Heart left ventricle (tissue), 16 donors: ENCODE measurements at places on chromosomes 2 and 18. TPM values are rescaled to one million over a fixed set of nuclear protein-coding genes. Genes with fewer than 3 reads are reported as not detected.

Gene PRKD3
- total RNA-seq = 10.0 TPM

Gene PLEK
- total RNA-seq = 6.2 TPM

Gene KIF3C
- 3.8 TPM for total RNA-seq

Gene OTOS
- not detected for total RNA-seq

Gene REEP1
- total RNA-seq = 16.0 TPM

Gene ANO7
- 0.72 TPM for total RNA-seq

Gene INPP5D
- 2.8 TPM for total RNA-seq

Gene MSTN
- total RNA-seq = 0.18 TPM

Gene SLC19A3
- total RNA-seq = not detected

Gene FSHR
- total RNA-seq = 0.19 TPM

DNA sequence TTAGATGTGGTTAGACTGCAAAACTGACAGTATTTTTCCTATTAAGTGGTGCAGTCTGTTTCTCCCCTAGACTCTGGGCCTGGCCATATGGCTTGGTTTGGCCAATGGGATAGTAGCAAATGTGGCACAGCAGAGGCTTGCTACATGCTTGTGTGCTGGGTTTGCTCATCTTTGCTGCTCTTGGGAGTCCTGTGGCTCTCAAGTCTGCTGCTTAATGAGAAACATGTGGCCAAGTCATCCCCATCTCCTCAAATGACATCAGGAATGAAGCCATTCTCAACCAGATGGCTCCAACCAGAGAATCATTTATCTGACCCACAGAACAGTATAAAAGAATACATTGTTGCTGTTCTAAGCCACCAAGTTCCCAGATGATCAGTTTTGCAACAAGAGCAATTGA lies 57.1 kb upstream of the PAX3 start:
- DNase-seq = no peak

DNA sequence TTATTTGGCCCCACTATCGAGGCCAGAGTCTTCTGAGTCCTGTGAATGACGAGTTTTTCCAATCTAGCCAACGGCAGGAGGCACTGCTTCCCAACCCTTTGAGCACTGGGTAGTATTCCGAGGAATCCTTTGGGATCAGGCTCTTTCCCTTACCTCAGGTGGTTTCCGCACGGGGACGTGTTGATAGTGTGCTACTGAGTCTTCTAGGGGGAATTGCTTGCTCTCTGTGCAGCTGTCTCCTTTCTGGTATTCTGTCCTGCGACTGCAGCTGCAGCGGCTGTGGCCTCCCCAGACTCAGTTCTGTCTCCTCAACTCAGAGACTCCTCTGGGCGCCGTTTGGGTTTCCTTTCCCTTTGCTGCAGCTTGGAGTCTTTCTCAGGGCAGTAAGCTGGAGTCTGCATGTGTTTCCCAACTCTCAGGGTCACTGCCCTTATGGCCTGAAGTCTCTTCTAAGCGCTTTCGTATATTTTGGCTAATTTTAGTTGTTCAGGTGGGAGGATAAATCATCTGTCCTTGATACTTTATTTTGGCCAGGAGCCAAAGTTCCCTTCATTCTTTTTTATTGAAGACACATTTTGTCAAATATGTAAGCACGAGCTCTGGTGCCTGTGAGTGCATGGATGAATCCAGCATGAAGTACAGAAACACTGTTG lies 118.4 kb downstream of the MAP4K4 start:
- DNase-seq = peak; percentile 45

- no peak for DNase-seq
These were observed 226.8 kb downstream of the TNS1 start for GRCh38 chr2:217775920-217776503.

GRCh38 chr2:223315813-223316212 lies 263.8 kb downstream of the KCNE4 start:
- DNase-seq = no peak

- no peak for DNase-seq
These were observed 417.1 kb upstream of the SALL3 start for GRCh38 chr18:78562531-78562961.

DNA sequence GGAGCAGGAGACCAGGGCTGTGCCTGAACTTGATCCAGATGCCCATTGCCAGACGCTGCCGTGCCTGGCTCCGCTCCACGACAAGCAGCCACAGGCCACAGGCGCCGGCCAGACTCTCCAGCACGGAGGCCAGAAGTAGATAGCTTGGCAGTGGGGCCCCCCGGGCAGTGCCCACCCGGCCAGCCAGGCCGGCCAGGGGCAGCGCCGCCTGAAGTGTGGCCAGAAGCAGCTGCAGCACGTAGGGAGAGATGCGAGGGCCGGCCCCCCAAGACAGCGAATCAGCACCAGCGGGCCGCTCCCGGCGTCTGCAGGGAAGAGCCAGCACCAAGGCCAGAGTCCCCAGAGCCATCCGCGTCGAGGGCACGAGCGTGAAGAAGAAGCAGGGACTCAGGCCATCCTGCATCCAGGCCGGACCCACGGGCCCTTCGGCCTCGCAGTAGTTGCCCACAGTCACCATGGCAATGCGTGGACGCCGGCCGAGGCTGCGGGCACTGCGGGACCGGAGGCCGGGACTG lies 484 bp downstream of the ABCB6 start:
- DNase-seq = no peak

DNA sequence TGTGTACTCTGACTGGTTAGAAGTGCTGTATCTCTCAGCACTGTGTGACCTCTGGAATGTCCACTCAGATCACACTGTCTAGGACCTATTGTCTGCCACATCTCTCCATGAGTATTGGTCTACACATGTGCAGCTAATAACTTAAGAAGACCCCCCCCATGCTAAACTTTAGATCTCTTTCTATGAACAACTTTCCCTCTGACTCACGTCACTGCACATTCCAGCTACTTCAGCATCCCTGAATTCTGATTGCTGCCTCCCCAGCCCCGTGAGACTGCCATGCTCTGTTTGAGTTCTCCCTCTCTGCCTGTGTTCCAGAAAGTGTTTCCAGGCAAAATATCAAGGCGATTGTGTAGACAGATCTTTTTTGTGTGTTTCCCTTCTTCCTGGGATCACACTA lies 41.8 kb downstream of the RAPGEF4 start:
- DNase-seq = no peak

DNA sequence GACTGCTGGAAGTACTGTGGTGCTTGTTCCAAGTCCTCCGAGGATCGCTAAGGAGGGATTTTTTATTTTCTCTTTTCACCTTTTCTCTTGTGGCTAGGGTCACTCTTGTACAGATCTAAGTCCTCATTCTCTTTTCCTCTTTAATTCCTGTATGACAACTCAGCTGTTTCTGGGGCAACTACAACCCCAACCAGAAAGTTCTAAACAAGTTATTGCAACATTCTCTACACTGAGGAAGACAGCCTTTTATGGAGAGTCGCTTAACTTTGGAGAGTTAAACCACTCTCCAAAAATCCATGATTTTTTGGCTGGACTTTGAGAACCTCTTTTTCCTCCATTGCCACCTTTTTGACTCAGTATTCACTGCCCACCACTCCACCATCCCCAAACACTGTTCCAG lies 74.0 kb upstream of the SESTD1 start:
- DNase-seq = no peak

- no peak for DNase-seq
These were observed 223.1 kb downstream of the ATAD2B start for GRCh38 chr2:23703583-23704385.

GRCh38 chr18:79883461-79884293 lies 67.8 kb downstream of the SLC66A2 start:
- DNase-seq = no peak

- no peak for DNase-seq
These were observed 56.8 kb downstream of the SRD5A2 start for GRCh38 chr2:31523871-31524492.

GRCh38 chr18:46435031-46435430 lies 222.0 kb downstream of the LOXHD1 start:
- DNase-seq = no peak

GRCh38 chr2:46470114-46470628 lies 9.2 kb upstream of the TMEM247 start:
- DNase-seq = no peak

GRCh38 chr2:233244818-233245217 lies 6.7 kb upstream of the ATG16L1 start:
- no peak for DNase-seq

GRCh38 chr18:62370366-62370765 lies 45.3 kb downstream of the TNFRSF11A start:
- no peak for DNase-seq

DNA sequence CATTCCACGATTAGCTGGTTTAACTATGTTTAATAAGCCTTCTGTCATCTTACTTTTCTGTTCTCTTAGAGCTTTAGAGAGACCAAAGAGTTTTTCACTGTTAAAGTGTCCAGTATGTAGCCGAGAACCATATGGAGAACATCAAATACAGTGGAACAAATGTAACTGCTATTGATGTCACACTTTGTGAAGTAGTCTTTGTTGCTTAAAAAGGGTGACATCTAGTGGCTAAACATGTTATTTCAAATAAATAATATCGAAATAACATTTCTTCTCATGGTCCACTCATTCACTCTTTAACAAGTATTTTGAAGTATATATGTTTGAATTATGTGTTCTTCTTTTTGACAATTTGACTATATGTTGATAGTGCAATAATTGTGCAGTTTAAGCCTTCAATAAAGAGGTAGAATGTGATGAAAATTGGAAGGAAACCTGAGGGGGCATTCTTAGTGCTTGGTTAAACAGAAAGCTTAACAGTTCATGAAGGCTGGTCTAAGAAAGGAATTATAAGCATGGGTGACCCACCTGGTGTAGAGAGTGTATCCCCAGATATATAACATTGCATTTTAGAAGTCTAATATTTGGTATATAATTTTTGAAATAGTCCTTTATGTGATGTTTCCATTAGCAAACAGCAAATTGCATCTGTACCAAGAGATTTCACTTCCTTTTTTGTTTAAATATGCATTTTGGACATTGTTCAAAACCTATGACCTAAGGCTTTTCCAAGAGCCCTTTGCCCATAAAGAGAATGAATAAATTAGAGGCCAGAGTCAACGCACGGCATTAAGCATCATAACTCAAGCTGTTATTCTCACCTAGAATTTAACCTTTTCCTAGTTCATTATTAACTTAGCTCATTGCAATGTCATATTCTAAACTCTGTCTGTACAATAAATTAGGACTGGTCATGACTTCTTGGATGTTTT lies 112.1 kb downstream of the KYNU start:
- DNase-seq = no peak

GRCh38 chr18:49321797-49322461 lies 138.5 kb downstream of the DYM start:
- DNase-seq = no peak

DNA sequence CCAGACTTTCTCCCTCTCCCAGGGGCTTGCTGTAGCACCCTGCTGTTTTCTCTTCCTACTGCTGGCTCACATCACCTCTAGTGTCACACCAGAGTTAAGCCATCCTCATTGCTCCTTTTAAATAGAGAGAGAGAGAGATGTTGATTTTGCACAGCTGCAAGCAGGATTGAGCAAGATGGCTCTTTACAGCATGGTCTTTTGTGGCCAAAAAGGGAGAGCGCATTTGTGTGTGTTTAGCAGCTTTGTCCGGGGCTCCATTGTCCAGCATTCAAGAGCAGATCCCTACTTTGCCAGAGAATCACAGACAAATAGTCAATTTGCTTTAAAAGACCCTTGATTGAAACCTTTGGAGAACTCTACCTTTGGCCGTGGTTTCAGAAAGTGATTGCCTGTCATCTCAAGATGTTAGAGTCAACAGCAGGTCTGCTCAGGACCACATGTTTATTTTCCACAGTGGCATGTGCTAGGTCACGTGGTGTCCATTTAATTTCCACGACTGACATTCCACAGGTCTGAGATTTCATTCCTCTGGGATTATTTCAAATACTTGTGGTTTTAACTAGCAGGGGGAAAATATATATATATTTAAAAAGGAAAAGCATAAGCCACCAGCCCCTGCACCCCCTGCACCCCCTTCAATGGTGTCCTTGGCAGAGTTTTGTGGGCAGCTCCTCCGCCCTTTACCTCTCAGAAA lies 359.9 kb upstream of the SLC14A2 start:
- no peak for DNase-seq

DNA sequence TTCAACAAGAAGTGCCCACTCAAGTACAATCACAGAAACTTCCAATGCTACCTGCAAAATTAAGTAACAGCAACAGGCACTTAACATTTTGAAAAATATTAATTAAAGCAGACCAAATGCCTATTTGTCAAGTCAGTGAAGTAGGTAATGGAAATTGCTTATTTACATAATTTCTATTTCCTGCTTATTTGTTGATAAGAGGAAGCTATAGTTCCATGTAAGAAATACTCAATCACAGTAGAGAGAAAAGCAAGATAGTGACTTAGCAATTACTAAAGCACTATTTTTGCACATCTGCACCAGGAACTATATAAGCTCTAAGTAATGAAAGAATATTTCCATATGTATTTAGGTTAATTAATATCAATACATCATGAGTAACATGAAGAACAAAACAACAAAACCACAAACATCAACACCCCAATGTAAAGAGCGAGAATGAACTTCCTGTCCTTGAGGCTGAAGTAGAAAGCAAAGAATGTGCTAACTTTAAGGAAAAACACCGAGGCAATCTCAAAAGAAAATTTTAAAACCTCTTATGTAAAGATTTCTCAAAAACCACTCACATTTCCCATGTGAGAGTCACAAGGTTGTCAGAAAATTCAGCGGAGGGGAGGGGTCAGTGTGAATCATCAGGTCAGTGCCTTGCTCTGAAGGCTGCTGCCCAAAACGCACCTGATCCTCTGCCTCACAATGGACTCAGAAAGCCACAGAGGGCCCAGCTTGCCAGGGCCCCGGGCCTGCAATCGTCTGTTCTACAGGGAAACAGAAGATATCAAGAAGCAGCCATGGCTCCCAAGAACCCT lies 12.5 kb downstream of the NPC1 start:
- DNase-seq = no peak

DNA sequence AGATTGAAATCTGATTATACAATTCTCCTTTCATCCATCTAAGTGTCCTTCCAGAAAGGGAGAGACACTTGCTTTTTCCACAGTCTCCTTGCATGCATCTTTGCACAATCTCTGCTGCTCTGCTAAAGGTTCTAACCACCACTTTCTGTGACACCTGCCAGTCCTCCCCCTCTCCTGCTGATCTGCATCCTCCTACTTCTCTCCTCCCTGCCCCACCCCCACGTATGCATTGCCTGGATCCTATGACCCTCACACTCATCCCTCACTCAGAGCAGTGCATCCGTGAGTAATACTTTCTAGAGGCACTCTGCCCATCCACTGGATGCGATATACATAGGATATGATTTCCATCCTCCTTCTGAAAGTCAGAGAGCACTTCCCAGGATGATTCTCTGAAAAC lies 27.7 kb upstream of the TRAPPC8 start:
- no peak for DNase-seq

DNA sequence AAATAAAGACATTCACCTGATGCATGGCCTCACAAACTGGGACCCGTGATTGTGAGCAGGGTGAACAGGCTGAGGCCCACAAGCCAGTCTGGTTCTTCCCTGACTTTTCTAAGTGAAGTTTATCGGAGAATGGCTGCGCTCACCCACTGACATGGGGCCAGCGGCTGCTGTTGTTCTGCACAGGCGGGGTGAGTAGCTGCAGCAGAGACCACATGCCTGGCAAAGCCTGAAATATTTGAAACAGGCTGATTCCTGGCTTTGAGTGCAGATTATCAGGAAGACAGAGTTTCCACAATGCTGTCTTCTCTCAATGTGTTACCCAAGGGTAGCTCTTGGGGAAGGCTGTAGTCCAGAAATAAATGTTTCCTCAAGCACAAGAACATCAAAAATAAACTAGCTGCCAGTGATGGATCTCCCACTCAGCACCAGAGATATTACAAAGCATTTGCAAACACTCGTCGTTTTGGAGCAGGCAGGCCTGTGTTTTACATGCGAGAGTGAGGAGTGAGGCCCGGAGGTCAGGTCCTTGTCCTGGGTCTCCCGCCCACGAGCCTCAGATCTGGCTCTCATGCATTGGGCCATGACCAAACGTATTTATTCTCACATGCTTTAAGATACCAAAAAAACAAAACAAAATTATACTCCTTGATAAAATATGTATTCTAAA lies 647.1 kb downstream of the GALR1 start:
- DNase-seq = no peak
